ENCODE measurements at places on chromosomes 11 and 22.

DNA sequence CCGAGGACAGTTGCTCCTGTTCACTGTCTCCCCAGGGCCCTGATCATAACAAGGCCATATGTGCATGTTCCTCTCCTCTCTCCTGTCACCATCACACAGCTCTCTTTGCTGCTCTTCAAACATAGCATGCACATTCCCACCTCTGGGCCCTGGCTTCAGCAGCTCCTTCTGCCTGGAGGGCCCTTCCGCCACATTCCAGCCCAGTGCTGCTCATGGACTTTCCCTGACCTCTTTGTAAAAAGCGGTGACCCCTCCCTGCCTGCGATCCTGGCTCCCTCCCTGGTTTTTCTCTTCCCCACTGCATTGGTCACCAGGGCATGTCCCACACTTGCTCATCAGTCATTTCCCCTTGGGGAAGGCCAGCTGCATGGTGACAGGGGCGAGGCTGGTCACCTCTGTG lies 98.2 kb downstream of the MYO18B start:
- no peak for DNase-seq

GRCh38 chr11:11263238-11264005 lies 89.6 kb downstream of the CSNK2A3 start:
- DNase-seq, result peak; percentile 47

DNA sequence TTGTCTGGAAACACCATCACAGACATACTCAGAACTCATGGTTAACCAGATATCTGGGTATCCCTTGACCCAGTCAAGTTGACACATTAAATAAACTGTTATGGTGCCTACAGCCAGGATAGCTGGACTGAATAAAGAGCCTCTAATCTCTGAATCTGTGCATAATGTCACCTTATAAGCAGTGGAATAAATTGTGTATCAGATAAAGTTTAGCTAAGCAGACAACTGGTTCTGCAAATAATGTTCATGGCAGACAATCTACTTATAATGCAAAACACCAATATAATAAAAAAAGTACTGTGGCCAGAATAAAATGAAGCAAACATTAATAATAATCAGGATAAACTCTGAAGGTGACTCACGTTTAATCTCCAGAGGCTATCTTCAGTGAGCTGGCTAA lies 628.5 kb upstream of the FAT3 start:
- no peak for DNase-seq

DNA sequence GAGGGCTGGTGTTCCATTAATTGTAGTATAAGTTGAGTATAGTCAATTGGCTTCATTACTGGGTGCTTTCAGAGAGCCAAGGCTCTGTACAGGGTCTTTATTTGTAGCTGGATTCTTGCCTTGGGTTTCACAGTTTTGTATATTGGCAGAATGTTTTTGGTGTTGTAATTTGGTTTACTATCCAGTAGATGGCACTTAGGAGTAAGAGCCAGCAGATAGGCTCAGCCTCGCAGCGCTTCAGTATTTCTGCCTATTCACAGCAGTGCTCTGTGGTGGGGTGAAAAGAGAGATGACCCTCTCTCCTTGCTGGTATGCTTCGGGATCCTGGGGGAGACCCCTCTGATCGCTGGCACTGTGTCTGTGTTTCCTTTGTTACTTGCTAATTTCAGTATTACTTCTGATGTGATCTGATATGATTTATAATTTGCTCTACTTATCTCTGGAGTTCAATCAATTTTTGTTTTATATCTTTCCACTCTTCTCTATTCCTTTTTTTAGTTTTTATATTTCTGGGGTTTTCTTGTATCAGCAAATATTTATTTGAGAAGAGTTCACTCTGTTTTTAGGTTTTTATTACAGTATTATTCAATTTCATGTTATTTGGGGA lies 52.2 kb downstream of the ANO5 start:
- DNase-seq, result no peak

DNA sequence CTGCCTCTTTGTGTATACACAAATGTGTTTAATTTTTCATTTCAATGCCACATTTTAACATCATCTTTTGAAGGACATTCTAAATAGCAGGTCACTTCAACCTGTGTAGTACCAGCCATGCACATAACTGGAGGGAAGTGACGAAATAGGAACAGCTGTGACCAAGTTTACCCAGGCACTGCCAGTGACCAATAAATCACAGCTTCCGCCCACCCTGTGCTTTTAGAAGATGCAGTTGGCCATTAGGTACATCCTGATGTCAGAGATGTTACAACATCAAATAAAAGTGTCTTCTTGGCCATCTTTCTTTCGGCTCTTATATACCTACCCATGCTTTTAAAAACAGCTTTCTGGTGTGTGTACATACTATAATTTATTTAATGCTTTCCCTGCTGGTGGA lies 7.8 kb downstream of the LDLRAD3 start:
- DNase-seq, result no peak

DNA sequence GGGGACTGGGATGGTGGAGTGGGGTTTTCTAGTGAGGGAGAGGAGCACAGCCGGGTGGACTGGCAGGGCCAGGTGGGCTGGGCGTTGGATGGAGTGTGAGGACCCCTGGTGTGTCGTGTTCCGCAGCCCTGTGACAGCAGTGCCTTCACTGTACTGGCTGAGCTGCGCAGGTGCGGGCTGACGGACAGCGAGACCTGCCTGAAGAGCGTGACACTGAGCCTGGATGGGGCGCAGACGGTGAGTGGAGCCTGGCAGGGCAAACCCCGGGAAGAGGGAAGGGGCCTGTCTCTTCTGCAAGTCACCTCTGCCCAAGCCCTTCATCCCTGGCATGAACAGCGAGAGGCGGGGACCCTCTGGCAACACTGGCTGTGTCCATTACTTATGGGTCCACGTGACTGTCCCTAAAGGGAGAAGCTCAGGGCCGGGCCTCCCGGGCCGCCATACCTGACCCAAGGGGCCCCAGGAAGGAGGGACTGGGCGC lies 10.0 kb downstream of the MUC5AC start:
- no peak for DNase-seq

GRCh38 chr22:50117168-50117762 lies 27.5 kb downstream of the MOV10L1 start:
- no peak for DNase-seq

DNA sequence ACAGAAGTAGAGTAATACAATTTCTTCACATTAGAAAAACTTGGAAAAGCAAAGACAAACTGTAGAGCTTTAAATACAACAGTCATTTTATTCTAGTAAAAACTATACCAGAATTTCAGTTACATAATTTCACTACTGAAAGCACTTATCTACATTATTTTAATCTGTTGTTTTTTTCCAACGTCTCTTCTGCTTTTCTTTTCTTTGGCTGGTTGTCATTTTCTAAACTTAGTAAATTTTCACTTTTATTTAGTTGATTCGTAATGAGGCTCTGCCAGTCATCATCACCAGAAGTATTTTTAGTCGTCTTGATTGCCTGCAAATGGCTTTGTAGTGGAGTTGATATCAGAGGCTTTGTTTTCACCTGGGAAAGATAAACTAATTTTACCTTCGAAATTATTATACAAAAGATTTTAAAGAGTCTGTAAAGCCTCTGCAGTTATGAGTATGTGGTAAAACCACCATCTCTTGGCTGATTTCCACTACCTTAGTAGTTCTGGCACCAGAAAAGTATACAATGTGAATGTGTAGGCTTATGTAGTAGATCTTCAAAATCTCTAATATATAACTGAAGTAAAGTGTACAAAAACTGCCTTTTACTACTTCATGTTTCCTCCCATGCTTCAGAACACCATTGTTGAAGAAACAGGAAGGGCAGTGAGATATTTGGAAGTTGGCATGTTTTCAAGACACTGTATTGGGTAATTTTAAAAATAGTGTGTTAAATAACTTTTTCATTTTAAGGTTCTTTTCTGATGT lies 19.2 kb downstream of the EIF3M start:
- no peak for DNase-seq

DNA sequence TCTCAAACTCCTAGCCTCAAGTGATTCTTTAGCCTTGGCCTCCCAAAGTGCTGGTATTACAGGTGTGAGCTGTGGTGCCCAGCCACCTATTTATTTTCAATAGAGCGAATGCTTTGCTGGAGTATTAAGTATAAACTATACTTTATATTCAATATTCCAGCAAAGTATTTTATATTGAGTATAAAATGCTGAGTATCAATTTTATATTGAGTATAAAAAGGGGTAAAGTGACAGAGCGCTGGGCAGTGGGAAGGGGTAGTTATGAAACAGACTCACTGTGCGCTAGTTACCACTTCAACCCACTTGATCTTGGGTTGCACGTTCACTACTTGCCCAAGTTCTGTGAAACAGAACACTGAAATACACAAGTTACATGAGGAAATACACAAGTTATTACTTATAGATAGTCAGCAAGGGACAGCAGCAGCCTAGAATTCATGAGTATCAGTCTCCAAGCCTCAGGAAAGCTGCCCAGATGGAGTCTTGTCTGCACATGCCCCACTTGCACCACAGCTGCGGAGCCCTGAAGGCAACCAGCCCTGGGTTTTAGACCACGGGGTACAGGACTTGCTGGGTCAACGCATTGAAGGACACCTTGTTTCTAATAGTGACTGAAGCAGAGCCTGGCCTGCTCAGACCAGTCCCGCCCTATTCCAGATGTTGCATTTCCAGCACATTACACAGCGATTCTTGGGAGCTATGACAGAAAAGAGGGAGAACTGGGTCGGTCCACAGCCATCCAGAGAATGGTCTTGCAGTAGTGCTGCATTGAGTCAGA lies 51.6 kb upstream of the SYT13 start:
- no peak for DNase-seq

GRCh38 chr22:46064228-46064965 lies 85.9 kb upstream of the PPARA start:
- no peak for DNase-seq

DNA sequence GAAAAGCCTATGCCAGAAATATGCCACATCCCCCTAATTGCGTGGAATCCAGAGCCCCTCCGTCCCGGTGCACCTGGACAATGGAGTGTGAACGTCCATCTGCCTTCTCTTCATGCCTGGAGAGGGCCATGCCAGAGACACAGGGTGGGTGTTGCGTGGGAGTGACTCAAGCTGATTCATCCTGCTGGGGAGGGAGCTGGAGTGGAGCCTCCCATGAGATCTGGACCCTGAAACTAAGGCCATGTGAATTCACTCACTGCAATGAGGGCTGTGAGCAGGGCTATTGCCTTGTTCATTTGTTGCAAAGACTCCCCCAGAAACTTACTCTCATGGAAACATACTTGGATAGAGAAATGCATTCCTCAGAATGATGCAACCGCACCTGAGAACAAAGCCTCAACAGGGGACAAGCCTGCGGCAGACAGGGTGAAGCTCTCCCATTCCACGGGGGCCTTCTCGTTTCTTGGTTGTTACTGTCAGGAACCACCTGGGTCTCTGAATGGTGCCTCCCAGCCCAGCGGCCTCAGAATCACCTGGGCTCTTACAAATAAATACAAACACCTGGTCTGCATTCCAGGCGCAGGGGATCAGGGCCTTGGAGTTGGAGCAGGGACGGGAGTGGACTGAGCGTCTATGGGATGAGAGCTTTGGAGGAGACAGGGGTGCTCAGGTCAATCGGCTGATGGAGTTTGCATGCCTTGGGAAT lies 1031.2 kb downstream of the BRD1 start:
- no peak for DNase-seq

DNA sequence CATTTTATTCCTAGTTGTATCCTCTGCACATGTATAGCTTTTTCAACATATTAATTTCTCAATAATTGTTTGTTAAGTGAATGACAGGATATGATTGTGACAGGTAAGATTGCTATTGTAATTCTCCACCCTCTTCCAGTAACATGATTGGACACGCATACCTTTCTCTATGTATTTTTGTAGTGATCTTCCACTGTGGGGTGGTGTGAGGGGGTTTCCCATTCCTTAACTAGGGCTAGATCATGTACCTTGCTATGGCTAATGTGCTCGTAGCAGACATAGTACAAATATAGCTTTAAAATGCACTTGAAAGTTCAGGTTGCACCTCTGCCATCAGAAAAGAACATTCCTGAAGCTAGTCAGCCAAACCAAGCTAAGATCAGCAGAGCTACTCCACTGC lies 2392.8 kb upstream of the RAG2 start:
- DNase-seq, result no peak

GRCh38 chr22:23446796-23447350 lies 133.2 kb downstream of the IGLL1 start:
- no peak for DNase-seq

DNA sequence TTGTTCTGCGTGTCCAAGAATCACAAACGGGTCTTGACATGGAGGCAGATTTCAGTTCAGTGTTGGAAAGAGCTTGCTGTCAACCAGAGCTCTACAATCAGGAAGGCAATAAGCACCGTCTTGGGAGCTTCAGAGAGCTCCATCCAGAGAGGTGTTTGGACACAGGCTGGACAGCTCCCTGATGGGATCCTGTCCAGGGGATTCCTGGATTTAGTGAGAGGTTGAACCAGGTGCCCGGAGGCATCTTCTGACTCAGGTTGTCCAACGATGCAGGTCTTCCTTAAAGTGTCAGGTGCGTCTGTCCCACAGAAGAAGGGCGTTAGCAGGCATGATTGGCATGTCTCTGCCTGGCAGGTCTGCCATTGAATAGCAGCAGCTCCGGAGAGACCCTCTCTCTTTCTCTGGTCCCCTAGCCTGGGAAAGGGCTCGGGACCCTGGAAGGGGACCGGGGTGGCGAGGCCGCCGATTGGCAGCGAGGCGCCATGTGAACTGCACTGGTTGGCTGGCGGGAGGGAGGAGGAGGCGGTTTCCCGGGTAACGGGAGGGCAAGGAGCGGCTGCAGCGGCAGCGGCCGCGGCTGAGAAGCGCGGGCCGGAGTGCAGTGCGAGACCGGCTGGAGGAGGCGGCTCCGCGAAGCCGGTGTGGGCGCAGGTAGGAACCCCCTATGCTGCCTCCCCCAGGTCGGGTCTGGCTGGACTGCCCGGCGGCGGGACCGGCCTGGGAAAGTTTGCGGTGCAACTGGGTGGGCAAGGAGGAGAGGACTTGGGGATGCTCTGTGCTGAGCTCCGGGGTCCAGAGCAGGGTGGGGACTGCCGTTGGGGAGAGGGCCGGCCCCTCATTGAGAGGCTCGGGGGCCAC lies 104.1 kb upstream of the E2F8 start:
- DNase-seq, result peak; percentile 62

GRCh38 chr11:60566776-60567175 lies 51.6 kb downstream of the MS4A13 start:
- no peak for DNase-seq

- no peak for DNase-seq
Measured at GRCh38 chr11:69211920-69212797, 56.4 kb downstream of the SMIM38 start.

GRCh38 chr22:37126882-37127281 lies 17.4 kb upstream of the TMPRSS6 start:
- no peak for DNase-seq

DNA sequence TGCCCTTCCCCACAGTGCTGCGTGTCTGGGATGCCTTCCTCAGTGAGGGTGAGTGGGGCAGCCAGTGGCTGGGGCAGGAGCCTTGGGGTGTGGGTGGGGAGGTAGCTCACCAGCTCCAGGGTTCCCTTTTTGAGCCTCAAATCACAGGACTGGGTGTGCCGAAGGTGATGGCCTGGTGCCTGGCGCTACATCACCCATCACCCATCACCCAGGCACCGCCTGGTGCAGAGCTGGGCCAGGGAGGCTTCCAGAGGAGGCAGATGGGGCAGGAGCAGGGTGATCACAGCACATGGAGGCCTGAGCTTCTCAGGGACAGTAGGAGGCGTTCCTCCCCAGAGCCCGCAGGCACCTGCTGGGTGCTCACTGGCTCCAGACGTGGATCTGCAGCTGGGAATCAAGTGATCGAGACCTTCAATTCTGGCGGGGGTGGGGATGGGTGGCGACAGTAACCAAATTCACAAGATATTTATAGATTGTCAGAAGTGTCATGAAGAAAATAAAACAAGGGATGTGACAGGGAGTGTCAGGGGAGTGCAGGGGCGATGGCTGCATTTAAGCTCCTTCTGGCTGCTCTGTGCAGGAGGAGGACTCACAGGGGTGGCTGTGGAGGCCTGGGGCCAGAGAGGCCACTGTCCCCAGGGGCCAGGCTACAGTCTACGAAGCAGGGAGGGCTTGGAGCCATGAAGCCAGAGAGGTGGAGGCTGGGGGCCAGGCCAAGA lies 3.2 kb downstream of the TBC1D10C start:
- DNase-seq, result no peak

All from DMS79 treated with DMSO at 0.1 percent for 48 hours (cell line).